ENCODE measurements at places on chromosomes 11 and 22. TPM values are rescaled to one million over a fixed set of nuclear protein-coding genes. Genes with fewer than 3 reads are reported as not detected.

Gene SYVN1
- 38.2 TPM for polyA plus RNA-seq

Gene OR51B4
- not detected for polyA plus RNA-seq

Gene FERMT3
- polyA plus RNA-seq: 7.4 TPM

Gene MS4A2
- polyA plus RNA-seq: 0.37 TPM

Gene APOA1
- 0.80 TPM for polyA plus RNA-seq

Gene APOL4
- polyA plus RNA-seq: 20.3 TPM

Gene APOA5
- not detected for polyA plus RNA-seq

Gene MS4A12
- polyA plus RNA-seq: not detected

Gene OR4C13
- not detected for polyA plus RNA-seq

Gene KCNK7
- 1.4 TPM for polyA plus RNA-seq

Gene SLC5A1
- 1.2 TPM for polyA plus RNA-seq

Gene PIWIL4
- polyA plus RNA-seq: 4.1 TPM

GRCh38 chr22:50315289-50316113 is 8.1 kb upstream of the PLXNB2 start:
- no peak for DNase-seq

- no peak for DNase-seq
These were observed 15.4 kb downstream of the FAM83F start for GRCh38 chr22:40009951-40010671.

DNA sequence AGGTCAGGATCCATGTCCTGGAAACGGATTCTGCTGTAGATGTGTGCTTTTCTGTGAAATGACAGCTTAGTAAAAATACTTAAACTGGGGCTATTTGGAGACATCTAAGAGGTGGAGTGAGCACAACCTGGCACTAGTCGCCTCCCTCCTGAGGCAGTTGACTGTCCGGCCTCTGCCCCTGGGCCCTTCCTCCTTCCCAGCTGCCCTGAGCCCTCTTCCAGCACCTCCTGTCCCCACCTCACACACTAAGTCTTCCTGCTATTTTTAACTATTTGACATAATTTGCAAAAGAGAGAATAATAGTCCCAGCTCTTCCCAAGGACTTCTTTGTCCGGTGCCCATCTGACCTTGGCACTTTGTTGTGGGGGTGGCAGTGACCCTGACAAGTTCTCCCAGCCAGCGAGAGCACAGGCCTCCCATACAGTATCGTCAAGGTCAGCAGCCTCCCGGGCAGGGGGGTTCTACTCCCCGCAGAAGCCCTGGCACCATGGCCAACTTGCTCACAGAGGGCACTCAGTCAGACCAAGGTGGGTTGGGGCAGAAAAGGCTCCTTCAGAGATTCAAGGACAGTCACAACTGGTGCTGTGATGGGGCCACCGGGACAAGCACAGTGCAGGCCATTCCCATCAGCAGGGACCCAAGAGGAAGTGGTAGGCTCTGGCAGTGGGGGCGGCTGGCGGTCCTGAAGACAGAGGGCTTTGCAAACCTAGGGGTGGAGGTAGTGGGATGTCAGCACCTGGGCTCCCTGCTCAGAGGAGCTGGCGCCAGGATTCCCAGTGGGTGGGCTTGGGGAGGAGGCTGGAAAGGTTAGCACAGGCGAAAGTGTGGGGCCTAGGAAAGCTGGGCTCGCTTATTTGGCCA is 5.5 kb upstream of the NEAT1 start:
- no peak for DNase-seq

DNA sequence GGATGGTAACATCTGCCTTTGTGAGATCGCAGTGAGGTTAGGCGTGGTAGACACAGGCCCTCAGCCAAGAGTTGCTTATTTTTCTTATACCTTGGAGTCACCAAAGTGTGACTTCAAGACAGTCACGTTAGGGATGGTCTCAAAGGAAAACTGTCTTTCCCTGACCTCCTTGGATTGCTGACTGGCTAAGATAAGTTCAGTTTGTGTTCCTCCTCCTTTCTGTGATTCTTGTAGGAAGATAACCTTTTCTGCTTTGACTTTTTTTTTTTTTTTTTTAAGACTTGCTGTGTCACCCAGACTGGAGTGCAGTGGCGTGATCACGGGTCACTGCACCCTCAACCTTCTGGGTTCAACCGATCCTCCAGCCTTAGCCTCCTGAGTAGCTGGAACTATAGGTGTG is 23.1 kb downstream of the TAB1 start:
- no peak for DNase-seq

GRCh38 chr11:126834573-126834972 is 166.0 kb downstream of the KIRREL3 start:
- no peak for DNase-seq

- no peak for DNase-seq
These were observed 6.9 kb upstream of the PSMC3 start for GRCh38 chr11:47433157-47433556.

DNA sequence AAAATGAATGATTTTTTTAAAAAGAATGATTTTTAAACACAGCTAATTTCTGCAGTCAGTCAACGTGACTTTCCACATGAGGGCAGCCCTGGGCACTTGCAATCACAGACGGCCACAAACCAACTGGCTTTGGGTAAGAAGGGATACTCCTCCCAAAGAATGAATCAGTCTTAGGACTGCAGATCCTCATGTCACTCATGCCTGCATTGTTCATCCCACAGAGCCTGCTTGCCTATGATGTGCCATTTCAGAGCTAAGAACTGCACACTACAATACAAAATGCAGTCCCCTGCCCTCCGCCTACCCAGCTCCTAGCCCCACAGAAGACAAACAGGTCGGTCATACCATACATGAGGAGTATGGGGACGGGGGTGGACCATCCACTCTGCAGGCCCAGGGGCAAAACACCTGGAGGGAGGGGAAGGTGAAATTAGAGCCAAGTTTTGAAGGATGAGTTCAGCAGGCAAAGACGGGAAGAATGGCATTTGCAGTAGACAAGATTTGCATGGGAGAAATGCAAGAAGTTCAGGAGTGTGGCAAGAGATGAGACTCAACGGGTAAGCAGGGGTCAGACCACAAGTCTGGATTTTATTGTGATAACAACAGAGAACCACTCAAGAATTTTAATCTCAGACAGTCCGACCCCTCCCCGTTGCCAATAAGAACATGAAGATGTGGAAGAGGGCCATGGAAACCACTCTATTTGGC is 24.7 kb downstream of the PACSIN2 start:
- DNase-seq: no peak

GRCh38 chr11:11279956-11280689 is 72.9 kb downstream of the CSNK2A3 start:
- no peak for DNase-seq

DNA sequence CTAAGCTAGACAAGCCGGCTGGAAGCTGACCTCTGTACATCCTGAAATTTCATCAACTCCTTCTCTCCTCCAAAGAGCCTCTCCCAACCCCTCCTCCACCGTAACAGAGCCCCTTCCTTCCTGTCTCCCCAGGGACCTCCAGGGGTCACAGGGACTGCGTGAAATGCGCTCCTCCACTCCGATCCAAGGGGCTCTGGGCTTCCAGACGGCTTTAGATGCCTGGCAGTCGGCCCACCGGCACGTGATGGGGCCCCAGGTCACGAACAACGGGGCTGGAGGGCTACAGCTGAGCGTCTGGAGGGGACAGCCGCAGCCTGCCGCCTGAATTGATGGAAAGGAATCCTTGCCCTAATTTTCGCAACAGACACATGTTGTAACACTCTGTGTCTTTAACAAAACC is 264.1 kb downstream of the MN1 start:
- DNase-seq: no peak

DNA sequence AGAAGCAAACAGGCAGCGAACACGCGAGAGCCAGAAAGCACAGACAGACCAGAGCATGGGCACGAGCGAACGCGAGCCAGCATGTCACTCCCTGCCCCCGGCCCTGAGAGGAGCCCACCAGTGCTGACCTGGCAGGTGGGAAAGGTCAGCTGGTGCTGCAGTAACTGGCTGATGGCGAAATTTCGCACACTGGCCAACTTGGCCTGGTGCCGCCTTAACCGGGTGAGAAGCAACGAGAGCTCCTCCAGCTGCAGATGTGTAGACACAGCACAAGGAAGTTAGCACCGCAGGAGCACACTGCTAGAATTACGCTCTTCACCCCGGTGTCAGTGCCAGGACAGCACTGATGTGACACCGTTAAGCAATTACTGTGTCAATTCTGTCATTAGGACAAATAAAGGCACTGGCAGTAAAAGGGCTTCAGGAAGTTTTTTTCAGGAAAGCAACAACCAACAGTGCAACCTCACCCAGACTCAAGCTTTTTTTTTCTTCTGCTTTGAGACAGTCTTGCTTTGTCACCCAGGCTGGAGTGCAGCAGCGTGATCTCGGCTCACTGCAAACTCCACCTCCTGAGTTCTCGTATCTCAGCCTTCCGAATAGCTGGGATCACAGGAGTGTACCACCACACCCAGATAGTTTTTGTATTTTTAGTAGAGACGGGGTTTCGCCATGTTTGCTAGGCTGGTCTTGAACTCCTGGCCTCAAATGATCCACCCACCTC is 76.8 kb downstream of the C11orf58 start:
- DNase-seq: no peak

GRCh38 chr22:44459551-44459950 is 38.5 kb downstream of the RTL6 start:
- DNase-seq: no peak

DNA sequence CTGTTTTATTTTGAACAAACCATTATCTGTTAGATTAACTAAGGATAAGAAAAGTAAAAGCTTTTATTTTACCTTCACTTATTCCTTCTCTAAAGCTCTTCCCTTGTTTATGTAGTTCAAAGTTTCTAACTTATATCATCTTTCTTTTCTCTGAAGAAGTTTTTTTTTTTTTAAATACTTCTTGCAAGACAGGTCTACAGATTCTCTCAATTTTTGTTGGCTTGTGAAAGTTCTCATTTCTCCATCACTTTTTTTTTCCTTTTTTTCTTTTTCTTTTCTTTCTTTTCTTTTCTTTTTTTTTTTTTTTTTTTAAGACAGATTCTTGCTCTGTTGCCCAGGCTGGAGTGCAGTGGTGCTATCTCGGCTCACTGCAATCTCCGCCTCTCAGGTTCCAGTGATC is 4.7 kb upstream of the TREH start:
- no peak for DNase-seq

DNA sequence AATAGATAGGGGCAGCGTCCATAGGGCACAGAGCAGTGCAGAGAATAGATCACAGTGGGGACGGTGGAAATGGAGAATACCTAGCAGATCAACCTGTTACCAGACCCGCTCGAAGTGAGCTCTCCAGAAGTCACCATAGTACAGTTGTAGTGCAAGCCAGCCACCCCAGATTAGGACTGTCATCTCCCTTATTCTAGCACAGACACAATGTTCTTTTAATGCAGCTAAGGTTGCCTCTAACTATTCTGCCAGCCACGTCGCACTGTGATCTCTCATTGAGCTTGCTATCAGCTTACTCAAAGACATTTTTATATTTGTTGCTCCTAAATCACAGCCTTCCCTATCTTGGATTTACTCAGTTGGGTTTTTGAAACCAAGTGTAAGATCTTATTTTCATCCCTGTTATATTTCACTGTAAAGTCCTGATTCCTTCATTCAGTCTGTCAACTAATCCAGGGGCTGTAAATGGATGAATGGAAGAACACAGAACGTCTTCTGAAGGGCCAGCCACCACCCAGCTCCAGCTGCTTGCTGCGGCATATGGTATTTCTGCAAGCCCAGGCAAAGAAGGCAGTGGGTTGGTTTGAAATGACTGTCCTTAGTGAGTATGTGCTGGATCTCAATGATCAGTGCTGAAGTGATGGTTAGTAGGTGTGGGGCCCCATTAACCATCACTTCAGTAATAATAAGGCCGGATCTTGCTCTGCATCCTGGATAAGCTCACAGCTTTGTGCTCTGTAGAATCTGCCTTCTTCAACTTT is 3.4 kb downstream of the PARVA start:
- DNase-seq: no peak
